ENCODE measurements at places on chromosomes 1 and 21.
A peak's percentile ranks its signal among the peaks of the same experiment; 100 is the strongest.

DNA sequence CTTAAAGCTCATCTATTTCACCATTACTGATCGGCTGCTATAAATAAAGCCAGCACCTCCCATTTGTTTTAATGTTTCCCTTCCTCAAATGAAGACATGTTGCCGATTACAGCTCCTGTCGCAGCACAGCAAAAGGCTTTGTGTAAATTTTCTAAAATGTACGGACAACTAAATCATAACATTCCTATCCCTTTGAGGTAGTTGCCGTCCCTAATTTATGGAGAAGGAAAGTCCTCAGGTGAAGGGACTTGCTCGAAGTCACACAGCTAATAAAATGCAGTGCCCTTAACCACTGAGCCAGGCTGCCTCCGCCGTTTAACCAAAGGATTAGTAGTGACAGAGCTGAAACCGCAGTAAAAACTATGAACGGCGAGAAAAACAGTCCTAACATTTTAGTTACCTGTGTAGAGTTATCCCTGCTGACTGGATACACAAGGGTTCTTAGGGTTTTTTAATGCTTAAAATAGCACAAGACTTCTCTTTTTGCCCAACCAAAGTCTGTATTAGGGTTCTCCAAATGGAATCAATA, 871 bp downstream of the PINK1 start:
- peak; percentile 41 for DNase-seq

DNA sequence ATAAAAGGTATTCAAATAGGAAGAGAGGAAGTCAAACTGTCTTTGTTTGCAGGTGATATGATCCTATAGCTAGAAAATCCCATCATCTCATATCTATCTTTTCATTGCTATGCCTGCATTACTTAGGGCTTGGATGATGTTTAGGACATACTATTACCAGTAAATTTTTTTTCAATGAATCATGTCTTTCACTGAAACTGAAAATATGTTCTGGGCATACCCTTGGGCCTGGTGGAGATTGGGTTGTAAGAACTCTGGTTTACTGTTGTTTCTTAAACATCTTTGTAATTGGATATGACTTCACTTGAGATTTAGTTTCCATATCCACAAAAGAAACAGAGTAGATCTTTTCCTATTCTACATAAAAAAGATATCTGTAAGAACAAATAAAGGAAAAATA, 502.2 kb upstream of the PRMT6 start:
- no peak for DNase-seq

DNA sequence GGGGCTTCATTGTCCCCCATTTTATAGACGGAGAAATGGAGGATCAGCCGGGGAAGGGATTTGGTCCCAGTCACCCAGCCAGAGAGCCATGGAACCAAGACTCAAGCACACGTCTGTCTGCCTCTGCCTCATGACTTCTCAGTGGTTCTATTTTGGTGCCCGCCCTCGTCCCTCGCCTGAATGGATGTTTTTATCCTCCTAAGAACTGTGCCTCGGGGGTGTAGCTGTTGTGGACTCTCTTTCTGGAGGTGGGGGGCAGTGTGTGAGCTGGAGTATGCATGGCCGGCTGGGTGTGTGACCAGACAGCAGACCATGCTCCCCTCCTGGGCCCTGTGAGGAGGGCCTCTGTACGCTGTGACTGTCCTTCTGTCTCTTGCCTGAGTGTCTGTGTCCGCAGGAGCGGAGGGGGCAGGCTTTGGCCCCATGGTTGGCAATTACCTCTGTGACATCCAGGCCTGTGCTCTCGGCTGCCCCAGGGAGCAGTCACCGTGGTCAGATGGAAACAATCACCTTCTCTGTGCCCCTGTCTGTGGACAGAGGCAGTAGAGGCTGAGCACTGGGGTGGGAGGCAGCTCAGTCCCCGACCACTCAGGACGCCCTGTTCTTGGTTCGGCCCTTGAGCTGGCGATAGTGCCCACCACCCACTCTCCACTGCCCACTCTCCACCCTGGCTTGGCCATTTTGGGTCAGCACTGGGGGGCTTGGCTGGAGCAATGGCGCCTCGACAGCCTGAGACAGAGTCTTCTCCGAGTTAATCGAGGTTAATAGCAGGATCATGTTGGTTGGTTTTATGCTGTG, 20.4 kb downstream of the WNT4 start:
- DNase-seq: no peak

DNA sequence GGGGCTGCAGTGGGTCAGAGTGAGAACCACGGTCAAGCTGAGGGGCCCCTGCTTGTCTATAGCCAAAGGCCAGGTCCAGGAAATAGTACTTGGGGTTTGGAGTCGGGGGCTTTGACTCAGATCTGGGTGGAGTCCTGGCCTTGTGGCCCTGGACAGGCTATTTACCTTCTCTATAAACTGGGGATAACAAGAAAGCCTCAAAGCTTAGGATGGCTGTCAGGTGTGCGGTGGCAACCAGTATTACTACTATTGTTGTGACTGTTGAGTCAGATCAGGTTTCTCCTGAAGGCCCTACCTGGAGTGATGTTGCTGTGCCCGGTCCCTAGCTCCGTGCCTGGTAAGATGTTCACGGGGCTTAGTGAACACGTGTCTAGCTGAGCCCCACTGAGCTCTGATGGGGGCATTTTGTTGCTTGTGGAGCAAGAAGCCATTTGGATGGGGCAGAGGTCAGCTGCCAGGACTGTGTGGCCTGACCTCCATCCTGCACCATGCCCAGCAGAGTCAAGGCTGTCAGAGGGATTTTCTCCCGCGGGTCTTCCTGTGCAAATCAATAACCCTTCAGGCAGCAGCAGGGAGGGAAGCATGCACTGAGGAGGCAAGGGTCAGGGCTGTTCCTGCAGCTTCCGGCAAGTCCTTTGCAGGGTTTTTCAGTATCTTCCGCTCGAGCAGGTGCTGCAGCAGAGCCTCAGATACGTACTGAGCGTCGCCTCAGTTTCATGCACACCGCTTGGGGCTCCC, 170.3 kb downstream of the CAMTA1 start:
- no peak for DNase-seq

DNA sequence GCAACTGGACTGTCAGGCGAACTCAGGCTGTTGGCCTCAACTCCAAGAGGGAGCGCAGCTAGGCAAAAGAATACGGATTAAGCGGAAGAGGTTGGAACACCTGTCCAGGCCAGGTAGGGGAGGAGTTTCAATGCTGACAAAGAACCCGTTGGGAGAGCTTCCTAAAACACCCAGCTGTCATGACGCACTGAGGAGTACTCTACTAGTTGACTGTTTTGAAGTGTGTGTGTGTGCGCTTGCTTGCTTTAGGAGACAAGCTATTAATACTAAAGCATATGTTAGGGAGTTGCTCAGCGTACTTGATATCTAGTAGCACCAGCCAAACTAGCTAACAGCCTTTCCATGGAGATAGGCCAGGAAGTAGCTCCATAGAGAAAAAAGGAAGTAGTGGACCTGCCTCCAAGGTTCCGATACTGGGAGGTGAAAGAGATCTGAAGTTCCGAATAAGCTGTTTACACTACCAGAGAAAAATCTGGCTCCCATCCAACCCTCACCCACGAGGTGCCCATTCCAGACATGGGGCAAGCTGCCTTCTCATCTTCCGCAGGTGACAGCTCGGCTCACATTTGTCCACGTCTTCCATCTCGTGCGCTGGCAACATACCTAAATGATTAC, 974 bp upstream of the FNBP1L start:
- peak; percentile 91 for DNase-seq

DNA sequence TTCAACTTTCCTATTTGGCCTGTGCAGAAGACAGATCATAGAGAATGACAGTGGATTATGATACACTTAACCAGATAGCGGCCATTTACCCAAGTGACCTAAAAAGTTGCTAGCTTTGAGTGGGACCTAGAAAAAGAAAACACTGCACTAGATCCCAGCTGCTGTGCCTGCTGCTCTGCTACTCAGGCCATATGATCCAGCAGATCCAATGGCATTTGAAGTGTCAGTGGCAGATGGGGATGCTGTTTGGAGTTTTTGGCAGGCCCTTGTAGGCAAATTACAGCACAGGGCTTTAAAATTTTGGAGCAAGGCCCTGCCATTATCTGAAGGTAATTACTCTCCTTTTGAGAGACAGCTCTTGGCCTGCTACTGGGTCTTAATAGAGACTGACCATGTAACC, 74.0 kb upstream of the KCNE2 start:
- DNase-seq: no peak

DNA sequence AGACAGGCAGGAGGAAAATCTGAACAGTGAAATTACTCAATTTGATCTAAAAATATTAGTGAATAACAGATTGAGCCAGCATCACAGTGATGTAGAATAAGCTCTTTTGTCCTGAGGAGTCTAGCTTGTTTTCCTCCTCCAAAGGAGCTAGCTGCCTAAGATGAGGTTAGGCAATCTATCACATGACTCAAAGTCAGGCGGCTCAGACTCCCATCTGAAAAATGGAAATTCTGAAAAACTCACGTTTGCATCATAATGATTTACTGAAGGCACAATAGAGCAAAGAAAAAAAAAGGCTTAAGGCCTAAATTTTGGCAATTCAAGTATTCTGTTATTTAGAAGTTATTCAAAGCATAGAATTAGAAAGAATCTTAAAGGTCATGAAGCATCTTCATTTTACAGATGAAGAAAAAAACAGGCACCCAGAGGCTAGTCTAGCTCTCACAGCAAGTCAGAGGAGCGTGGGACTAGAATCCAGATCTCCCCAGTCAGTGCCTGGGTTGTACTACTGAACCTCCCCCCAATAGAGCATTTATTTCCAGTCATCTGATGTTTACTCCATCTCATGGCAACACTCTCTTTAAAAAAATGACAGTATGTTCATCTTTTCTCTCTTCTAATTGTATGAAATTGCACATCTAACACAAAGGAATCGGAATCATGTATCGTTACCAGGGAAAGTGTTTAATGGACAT, 62.5 kb upstream of the ATF3 start:
- no peak for DNase-seq

DNA sequence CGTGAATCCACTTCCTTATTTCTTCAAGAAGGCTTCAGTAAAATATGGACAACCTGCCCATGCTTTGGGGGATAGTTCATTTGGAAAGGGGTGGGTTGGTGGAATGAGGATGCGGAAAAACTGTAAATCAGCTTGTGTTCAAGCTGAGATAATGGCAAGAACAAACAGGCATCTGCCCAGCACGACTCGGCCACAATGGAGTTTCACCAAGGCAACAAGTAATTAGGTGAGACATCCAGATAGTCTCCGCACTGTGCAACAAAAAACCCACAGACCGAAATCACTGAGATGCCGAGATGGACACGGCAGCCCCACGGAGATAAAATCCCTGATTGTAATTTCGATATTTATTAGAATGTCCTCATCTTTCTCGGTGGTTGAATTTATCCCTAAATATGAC, 455.2 kb downstream of the AJAP1 start:
- DNase-seq: no peak

- DNase-seq: peak; percentile 95
Observed at GRCh38 chr1:111747282-111747734, 8.1 kb upstream of the INKA2 start.

GRCh38 chr1:178039891-178040290, 54.0 kb upstream of the RASAL2 start:
- DNase-seq: no peak

- no peak for DNase-seq
Observed at GRCh38 chr1:197307551-197307950, 39.5 kb downstream of the CRB1 start.

DNA sequence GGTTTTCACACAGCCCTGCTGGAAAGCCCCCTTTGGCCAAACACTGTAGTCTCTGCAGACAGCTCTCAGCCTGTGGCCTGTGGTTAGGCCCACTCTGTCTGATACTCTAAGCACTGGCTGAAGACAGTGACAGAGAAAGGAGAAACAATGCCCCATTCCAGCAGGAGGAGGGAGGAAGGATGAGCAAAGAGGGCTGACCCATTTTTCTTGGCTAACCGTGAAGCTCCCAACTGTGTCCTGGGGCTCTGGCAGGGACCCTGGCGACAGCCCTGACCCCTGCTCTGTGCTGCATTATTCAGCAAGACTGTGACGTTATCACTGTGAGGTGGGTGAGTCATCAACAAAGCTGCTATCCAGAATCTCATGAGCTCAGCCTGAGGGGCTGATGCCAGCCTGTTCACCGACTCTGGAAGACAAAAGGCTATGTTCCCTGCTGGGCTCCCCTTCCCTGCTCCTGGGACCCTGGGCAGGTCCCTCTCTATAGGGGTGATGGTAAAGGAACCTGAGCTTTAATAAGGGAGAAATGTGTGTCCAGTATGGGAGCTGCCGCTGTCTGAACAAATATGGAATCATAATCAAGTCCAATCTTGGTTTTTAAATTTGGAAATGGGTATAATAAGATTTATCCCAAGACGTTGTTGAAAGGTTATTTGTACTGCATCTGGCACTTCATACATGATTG, 107.0 kb downstream of the RHOU start:
- DNase-seq: peak; percentile 54

DNA sequence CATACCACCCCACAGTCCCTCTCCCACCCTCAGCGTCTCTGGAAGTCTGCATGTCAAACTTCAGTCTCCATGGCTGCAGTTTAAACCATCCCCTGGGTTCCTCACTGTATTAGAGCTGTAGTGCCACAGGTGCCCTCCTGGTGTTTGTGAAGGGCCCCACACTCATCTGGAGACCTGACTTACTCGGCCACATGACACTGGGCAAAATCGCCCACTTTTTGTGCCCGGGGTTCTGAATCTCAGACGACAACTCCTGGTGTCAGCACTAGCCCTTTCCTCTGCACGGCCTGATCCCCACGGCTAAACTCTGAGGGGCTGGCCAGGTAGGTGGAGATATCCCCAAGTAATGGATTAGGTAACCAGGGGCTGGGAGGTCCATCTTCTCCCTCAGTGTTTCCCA, 6.5 kb downstream of the INKA2 start:
- no peak for DNase-seq

DNA sequence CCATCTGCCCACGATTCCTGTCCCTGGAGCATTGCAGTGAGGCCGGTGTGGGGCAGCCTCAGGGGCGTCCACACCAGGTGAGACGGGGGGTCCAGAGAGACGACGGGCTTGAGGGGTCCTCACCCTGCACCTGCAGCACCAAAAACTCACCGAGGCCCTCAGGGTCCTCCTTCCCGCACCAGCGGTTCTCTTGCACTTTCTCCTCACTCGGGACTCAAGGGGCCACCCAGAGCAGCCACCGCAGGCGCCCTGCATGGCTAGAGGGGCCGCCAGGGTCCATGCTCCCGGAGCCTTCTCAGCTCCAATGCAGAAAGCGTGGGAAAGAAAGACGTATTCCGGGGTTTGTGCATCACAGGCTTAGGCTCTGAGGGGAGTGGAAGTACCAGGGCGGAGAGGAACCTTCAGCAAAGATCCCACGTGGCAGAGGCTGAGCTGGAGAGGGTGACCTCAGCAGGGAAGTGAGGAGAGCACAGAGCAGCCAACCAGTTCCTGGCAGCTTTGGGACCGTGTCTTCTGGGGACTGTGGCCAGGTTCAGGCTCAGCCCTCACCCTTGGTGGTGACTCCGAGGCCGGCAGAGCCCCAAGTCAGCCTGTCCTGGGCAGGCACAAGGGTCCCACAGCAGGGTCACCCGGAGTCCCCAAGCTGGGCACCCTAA, 19.5 kb upstream of the COL6A2 start:
- DNase-seq: no peak

GRCh38 chr1:162141281-162142054, 72.0 kb downstream of the NOS1AP start:
- no peak for DNase-seq

- no peak for DNase-seq
Observed at GRCh38 chr1:84859866-84860265, 33.1 kb downstream of the LPAR3 start.

GRCh38 chr1:6385488-6386191, 7.9 kb downstream of the ACOT7 start:
- no peak for DNase-seq
